ENCODE measurements at places on chromosomes 11 and 22.

DNA sequence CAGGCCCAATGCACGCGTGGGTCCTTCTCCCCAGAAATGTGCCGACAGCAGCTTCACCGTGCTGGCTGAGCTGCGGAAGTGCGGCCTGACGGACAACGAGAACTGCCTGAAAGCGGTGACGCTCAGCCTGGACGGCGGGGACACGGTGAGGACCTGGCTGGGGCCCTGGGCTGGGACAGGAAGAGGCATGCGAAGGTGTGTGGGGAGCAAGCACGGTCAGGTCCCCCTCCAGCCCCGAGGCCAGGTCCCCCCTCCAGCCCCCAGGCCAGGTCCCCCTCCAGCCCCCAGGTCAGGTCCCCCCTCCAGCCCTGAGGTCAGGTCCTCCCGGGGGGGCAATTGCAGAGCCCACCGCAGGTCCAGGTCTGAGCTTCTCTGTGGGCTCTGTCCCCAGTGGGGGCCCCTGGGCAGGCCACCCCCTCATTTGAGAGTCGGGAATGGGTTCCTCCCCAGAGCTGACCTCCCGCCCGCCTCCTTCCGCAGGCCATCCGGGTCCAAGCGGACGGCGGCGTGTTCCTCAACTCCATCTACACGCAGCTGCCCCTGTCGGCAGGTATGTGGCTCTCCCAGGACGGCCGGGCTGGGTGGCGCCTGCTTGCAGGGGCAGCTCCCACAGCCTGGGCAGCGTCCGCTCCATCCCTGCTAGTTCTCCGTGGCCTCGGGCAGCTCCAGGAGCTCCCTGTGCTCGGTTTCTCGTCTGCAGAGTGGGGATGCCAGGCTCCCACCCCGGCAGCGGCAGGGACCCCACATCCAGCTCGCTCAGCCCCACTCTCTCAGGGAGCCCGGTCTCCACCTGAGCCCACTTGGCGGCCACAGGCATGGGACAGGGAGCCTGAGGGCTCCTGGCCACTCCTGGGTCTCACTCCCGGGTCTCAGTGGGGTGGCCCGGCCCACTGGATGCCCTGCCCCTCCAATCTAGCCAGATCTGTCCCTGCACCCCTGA is 7.9 kb downstream of the MUC5B start:
- DNase-seq: no peak

- DNase-seq: no peak
Observed at GRCh38 chr22:42509548-42509947, 10.0 kb downstream of the RRP7A start.

- DNase-seq: no peak
Observed at GRCh38 chr22:25199731-25200520, at the start of gene CRYBB3. CRYBB3 (plus strand) TSS chr22:25199858; CDS start chr22:25201397, 1,539 bp downstream.

GRCh38 chr11:62201376-62201775 is 7.1 kb upstream of the SCGB2A1 start:
- DNase-seq: no peak

DNA sequence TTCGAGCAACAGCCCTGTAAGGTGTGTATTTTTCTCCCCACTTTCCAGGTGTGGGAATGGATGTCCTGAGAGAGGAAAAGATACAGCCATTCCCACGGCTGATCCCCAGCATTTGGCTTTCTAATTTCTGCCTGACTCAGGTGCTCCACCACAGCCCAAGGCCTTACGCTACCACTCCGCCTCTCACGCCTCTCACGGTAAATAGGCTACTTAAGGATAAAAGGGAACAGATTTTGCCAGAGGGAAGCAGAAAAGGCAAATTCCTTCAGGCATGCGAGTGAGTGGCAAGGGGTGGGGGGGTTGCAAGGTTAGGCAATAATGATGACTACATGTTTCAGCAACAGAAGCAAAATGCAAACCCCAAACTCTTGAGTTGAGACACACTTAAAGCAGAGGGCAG is 9.2 kb downstream of the PVALB start:
- no peak for DNase-seq

GRCh38 chr11:48109046-48109666 is 107.5 kb upstream of the OR4B1 start:
- DNase-seq: peak; percentile 71

All from A549 (cell line).